CD14-positive monocyte (primary cell): ENCODE measurements at places on chromosomes 7 and 10. TPM values are rescaled to one million over a fixed set of nuclear protein-coding genes. Genes with fewer than 3 reads are reported as not detected.
A peak's percentile ranks its signal among the peaks of the same experiment; 100 is the strongest.

The NCF1 gene
- 508 TPM for polyA plus RNA-seq

GRCh38 chr7:105046414-105046813 is 32.4 kb downstream of the KMT2E start:
- no peak for DNase-seq

GRCh38 chr10:78577712-78578111 is 491.1 kb upstream of the ZMIZ1 start:
- DNase-seq, result peak; percentile 84

DNA sequence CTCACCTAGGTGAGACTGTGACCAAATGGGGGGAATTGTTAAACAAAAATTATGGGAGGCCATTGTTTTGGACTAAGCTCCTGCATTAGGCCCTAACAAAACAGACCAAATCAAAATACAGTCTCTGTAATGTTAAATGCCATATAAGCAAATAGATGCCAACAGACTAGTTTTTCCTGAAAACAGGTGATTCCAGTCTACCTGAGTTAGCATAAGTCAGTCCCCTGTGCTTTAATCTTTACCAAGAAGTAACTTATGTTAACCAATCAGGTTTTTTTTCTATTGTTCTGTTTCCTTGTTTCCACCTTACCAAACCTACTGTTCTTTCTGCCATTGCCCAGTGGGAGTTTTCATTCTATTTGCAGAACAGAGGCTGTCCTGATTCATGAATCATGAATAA is 48.0 kb downstream of the PDZD8 start:
- no peak for DNase-seq

The UPK3BL2 gene
- 0.30 TPM for polyA plus RNA-seq

- no peak for DNase-seq
Measured at GRCh38 chr7:150966002-150966401, 12.1 kb downstream of the KCNH2 start.

The SPACDR gene
- 0.40 TPM for polyA plus RNA-seq

DNA sequence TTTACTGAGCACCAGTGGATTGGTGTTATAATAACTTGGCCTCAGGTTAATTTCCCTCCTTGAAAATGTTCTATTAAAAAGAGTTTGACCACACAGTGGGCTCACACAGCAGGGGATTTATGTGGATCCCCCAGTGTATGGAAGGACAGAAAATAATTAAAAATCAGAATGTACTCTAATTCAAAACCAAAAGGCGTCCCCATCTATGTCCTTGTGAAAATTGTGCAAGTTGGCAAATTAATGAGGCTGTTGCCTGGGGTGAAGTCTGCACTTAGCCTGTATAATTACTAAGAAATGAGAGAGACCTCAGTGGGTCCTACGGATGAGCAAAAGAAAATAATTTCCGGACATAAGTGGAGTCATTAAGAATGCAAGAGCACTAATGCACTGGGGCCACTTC is 31.1 kb downstream of the PIK3CG start:
- DNase-seq, result no peak

The GNAT3 gene
- not detected for polyA plus RNA-seq

DNA sequence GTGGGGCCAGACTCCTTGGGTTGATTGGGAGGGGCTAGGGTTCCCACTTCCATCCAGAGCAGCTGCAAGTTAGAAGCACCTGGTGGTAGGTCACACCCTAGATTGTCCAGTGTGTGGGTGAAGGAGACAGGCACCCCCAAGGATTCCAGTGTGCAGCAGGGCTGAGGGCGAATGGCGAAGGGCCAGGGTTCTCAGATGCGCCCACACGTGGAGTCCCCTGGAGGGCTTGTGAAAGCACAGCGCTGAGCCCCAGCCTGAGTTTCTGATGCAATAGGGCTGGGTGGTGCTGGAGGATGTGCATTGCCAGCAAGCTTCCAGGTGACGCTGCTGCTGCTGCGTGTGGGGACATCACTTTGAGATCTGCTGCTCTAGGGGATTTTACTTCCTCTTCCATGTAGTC is 25.4 kb downstream of the TBATA start:
- no peak for DNase-seq

The GPR15LG gene
- polyA plus RNA-seq, result not detected

The MOSPD3 gene
- 12.7 TPM for polyA plus RNA-seq

GRCh38 chr7:64914557-64914956 is 11.5 kb downstream of the ZNF273 start:
- no peak for DNase-seq

DNA sequence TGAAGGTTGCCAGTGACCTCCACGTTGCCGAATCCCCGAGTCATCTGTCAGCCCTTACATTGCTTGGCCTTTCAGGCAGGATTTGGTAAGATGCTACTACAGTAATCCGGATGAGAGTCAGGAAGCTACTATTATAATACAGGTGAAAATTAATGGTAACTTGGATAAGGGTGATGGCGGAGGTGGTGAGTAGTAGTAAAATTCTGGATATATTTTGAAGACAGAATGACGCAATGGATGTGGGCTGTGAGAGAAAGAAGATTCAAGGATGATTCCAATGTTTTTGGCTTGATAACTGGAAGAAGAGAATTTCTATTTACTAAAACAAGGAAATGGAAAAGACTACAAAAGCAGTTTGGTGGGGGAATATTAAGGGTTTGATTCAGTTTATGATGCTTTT is 1.4 kb upstream of the DNAJB12 start:
- DNase-seq, result no peak

The ATXN7L1 gene
- polyA plus RNA-seq, result 5.4 and 12.2 TPM in 2 replicates

- no peak for DNase-seq
Measured at GRCh38 chr10:86443069-86443468, 76.5 kb upstream of the GRID1 start.

GRCh38 chr10:129959544-129960480 is 4.3 kb downstream of the EBF3 start:
- DNase-seq, result no peak

The SLC26A4 gene
- polyA plus RNA-seq, result 0.12 TPM

DNA sequence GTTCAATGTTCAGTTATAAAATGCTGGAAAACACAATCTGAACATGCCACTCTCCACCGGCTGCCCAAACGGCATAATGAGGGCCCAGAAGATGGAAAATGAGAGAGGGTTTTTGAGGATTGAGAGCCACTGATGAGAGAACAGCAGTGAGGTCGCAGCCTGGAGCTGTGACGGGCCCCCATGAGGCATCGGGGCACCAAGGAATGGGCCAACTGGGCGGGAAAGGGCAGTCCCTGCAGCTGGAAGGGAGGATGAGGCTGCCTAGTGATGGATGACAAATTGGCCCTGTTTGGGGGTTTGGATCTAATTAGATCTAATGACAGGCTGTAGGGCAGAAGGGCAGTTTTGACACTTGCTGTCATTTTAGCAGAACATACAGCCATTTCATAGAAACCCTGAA is 39.1 kb downstream of the WNT2 start:
- DNase-seq, result no peak

- no peak for DNase-seq
Measured at GRCh38 chr10:98074315-98074911, 44.0 kb upstream of the CRTAC1 start.

The WDR86 gene
- polyA plus RNA-seq, result 0.11 TPM

DNA sequence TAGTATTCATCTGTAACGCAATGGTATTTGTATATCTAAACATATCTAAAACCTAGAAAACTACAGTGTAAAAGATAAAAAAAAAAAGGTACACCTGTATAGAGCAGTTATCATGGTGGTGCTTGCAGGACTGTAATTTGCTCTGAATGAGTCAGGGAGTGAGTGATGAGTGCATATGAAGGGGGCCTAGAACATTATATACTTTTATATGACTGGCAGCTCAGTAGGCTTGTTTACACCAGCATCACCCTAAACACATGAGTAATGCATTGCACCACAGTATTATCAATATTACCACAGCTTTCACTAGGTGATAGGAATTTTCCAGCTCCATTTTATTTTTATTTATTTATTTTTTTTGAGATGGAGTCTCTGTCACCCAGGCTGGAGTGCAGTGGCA is 40.8 kb downstream of the TRIM24 start:
- DNase-seq, result no peak

GRCh38 chr10:61279400-61279799 is 173.8 kb downstream of the TMEM26 start:
- DNase-seq, result no peak

DNA sequence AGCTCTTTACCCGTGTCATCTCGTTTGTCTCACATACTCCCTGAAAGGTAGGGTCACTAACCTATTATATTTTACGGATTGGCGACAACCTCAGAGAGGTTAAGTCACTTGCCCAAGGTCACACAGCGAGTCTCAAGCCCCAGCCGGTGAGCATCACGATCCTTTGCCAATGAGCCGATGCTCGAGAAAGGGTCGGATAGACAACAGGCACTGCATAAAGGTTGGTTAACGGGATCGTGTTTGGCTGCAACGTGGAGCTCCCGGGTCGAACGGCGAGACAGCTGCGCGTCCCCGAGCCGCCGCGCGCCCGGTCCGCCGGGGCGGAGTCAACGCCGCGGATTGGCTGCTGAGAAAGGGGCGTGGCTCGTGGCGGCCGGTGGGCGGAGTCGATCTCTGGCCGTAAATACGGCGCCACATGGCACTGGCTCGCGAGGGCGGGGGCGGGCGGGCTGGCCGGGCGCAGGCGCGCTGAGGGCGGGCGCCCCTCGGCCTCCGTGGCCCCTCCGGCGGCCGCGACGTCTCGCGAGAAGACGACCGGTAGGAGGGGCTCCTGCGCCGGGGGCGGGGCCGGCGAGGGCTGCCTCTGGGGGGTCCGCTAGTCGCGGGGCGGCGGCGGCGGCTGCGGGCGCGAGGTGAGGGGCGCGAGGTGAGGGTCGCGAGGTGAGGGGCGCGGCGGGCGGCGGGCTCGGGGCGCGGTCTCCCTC is at the start of gene CHST12:
TSS of gene CHST12 (plus strand) at position 598 of the 704 bp plus-strand sequence. CDS start 29,029 bp downstream, outside the sequence.
- peak; percentile 89 for DNase-seq

- DNase-seq, result no peak
Measured at GRCh38 chr10:6102128-6102527, 13.3 kb downstream of the RBM17 start.

- DNase-seq, result peak; percentile 65
Measured at GRCh38 chr10:63421591-63421990, 44.2 kb downstream of the JMJD1C start.

GRCh38 chr10:49571388-49571787 is 32.5 kb upstream of the ERCC6 start:
- no peak for DNase-seq

The CFAP58 gene
- not detected for polyA plus RNA-seq

- DNase-seq, result no peak
Measured at GRCh38 chr7:11749629-11750028, 82.4 kb downstream of the THSD7A start.

The C7orf57 gene
- 0.05 TPM in 1 of 2 replicates, not detected in the other for polyA plus RNA-seq

- no peak for DNase-seq
Measured at GRCh38 chr10:43061760-43062159, 15.1 kb upstream of the RET start.

GRCh38 chr7:93039786-93040185 is 78.0 kb downstream of the SAMD9 start:
- peak; percentile 17 for DNase-seq

DNA sequence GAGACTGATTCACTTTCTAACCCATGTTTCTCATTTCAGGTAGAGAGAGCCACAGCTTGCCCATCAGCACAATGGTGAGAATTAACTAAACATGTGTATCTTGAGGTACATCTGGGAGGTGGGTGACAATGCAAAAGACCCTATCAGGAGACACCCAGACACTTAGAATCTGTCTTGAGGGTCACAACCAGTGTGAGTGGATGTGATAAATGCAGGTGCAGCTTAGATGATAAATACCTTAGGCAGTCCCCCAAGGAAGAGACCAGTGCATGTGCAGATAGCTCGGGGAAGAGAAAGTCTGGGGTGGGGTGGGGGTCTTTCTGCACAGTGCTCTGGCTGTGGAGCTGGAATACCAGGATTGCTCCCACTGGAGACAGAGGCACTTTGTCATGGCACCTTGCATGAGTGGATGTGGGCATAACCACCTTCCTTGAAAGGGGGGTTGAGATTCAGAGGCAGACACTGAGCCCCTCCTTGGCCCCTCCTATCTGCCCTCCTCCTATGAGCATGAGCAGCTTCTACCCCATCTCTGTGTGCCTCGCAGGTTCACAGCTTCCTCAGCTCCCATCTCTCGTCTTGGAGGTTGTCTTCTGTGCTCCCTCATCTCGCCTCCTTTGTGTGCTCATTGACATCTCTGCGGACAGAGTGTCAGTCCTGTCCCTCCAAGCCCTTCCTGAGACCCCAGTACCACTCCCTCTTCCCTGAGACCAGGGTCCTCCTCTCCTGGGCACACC is 349.8 kb downstream of the TCERG1L start:
- no peak for DNase-seq

The AKR1C8 gene
- polyA plus RNA-seq, result not detected

DNA sequence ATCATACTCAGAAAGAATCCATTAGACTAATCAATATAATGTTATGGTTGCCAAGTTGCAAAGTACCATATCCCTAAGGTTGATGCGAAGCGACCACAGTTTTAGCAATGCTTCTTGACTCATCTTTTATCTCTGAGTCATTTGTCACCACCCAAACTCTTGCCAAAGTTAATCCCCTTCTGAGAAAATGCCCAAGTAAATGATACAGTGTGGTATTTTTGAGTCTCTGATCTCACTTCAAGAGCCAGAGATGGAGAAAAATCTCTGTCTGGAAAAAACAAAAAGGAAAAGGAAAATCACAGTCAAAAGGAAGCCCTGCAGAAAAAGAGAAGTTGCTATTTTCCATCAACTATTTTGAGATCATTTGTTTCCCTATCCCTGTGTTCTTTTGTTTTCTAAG is 26.7 kb upstream of the OTUD1 start:
- DNase-seq, result peak; percentile 92

GRCh38 chr10:21184216-21184615 is 287.1 kb upstream of the NEBL start:
- DNase-seq, result no peak

DNA sequence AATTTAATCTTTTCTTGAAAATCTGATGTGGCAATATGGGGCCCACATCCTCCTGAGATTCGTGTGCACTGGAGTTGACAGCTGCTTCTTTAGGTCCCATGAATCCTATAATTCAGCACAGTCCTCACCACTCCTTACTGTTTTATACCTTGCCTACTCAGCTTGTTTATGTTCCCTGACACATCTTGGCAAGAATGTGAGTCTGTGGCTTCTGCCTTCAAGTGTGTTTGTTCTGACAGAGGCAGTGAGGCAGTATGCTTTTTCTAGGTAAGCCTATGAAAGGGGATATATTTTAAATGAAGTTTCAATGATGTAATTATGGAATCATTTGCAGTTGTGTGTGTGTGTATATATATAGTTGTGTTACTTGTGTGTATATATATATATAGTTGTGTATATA is 106.4 kb downstream of the AMPH start:
- no peak for DNase-seq

DNA sequence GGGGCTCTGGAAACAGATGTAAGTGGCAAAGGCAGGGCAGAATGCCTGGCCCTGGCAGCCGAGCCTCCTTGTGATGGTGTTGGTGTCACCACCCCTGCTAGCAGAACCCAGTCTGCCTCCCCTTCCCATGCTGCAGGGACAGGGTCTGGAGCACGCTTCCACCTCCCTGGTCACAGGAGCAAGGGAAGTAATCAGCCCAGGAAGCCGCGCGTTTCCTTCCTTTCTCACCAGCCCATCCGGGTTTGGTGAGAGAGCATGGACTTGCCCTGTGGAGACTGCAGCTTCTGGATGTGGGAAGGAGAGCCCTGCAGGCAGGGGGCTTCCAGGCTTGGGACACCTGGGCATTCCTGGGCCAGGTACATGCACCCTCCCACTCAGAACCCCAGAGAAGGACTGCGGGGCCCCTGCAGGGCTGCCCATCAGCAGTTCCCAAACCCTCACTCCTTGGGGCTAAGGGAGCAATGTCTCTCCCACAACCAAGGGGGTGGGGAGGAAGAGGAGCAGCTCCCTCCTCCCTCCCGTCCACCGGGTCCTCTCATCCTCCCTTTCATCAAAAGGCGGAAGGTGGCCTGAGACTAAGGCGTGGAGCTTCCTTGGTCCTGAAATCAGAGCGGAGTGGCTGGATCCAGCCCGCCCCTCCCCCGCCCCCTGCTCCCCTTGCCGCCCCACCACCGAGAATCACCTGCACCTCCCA is 1.8 kb downstream of the MMRN2 start:
- DNase-seq, result no peak

- DNase-seq, result no peak
Measured at GRCh38 chr10:86666538-86666937, 1.8 kb upstream of the LDB3 start.
